ENCODE measurements at places on chromosomes 1 and 21. TPM values are rescaled to one million over a fixed set of nuclear protein-coding genes. Genes with fewer than 3 reads are reported as not detected.

DNA sequence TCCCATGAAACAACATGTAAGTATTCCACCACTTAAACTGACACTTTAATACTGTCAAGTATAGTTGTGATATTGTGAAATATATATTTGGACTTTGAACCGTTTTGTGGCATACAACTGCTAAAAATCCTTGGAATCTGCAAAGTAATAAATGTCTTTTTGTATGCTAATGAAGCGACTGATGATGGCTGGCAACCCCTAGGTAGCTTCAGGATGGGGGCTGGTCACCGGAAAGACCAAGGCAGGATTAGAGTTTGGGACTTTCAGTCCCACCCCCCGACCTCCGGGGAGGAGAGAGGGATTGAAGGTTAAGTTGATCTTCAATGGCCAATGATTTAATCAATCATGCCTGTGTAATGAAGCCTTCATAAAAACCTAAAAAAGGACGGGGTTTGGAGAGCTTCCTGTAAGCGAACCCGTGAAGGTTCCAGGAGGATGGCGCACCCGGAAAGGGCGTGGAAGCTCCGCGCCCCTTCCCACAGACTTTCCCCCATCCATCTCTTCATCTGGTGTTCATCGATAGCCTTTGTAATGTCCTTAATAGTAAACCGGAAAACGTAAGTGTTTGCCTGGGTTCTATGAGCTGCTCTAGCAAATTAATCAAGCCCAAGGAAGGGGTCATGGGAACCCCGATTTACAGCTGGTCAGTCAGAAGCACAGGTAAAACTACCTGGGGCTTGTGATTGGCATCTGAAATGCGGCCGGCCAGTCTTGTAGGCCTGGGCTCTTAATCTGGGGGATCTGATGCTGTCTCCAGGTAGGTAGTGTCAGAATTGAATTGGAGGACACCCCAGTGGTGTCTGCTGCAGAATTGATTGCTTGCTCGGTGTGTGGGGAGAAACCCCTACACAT is 1.8 kb upstream of the ZNF281 start:
- peak; percentile 17 for DNase-seq

GRCh38 chr1:5509664-5510452 is 482.4 kb downstream of the NPHP4 start:
- DNase-seq, result peak; percentile 79

- DNase-seq, result peak; percentile 73
Observed at GRCh38 chr1:42081475-42081874, 71.7 kb upstream of the GUCA2B start.

- DNase-seq, result no peak
Observed at GRCh38 chr1:29485096-29485925, 249.0 kb downstream of the PTPRU start.

GRCh38 chr1:33010932-33011731 is 25.6 kb downstream of the AK2 start:
- DNase-seq, result peak; percentile 76

GRCh38 chr1:211326528-211327345 is at the start of gene TRAF5:
TRAF5 (plus strand) TSS chr1:211326833; CDS start chr1:211353240, 26,407 bp downstream.
- DNase-seq, result peak; percentile 58

GRCh38 chr1:233505130-233505529 is 108.8 kb upstream of the KCNK1 start:
- DNase-seq, result no peak

DNA sequence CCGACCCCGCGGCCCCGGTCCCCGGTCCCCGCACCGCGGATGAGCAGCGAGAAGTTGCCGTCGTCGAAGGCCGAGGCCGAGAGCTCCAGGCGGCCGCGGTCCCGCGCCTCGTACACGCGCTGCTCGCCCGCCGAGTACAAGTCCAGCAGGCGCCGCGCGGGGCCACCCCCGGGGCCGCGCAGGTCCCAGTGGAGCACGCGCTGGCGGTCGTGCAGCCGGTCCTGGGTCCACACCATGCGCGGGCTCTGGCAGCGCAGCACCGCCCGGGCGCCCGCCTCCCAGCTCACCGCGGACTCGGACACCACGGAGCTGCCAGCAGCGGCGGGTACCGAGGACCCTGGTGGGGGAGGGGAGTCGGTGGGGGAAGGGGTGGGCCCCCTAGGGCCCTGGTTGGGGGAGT is 2.9 kb downstream of the MXRA8 start:
- DNase-seq, result peak; percentile 58

GRCh38 chr1:108811611-108812010 is 45.3 kb downstream of the AKNAD1 start:
- DNase-seq, result no peak

- DNase-seq, result no peak
Observed at GRCh38 chr1:176857632-176858031, 306.9 kb downstream of the ASTN1 start.

- DNase-seq, result no peak
Observed at GRCh38 chr1:176790786-176791185, 327.8 kb downstream of the PAPPA2 start.

GRCh38 chr1:117022114-117022513 is 20.6 kb downstream of the CD101 start:
- DNase-seq, result no peak

- no peak for DNase-seq
Observed at GRCh38 chr21:40830836-40831235, 16.1 kb downstream of the DSCAM start.

DNA sequence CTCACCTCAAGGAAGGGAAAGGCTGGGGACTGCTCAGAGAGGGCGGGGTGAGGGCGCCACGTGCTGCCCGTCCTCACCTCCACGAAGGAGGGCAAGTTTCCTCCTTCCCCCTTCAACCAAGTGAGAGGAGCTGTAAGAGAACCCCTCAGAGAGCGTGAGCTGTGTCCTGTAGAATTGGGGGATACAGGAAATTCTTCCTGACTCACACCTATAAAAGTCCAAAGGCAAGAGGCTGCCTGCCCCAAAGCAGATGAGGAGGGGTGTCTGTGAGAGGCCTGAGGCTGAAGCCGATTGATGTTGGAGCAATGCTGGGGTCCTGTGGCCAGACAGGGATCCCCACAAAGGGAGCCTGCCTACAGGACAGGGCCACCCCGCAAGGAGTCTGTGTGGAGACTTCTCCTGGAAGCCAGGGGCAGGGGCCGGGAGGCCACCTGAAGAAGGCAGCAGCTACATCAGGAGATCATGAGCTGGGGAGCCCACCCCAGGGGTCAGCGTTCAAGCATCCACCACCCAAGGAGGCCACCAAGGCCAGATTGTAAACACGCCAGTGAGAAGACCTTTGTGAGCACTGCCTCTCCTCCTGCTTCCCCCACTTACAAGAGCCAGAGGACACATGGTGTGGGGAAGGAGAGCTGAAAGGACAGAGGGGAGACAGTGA is 27.7 kb downstream of the S100A6 start:
- no peak for DNase-seq

DNA sequence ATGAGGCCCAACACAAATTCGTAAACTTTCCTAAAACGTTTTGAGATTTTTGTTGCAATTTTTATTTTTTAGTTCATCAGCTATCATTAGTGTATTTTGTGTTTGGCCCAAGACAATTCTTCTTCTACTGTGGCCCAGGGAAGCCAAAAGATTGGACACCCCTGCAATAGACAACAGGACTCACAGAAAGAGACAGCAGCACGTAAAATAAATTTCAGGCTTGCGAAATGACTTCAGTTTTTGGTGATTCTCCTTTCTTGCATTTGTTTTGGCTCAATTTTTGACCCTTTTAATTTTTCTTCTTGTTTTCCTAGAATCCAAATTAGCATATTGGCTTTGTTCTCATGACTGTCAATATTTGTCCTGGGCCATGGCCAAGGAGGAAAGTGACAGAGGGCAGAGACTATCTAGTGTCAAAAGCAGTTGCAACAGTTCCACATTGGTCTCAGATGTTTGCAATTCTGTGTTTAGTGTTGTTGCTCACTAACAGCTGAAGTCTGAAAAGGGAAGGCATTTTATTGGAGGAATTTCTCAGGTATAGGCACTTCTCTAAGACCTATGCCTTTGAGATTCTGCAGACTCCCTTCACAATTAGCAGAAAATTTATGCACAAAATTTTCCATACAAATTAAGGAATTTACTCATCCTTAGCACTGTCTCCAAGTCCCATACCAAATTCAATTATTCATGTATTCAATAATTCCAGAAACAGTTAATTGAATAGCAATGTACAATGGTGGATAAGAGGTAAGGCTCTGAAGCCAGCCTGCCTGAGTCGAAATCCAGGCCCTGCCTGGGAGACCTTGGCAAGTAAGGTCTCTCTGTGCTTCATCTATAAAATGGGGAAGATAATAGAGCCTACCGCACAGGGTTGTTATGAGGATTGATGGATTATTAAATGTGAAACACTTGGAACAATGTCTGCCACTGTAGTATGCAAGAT is 160.9 kb upstream of the IVNS1ABP start:
- peak; percentile 37 for DNase-seq

DNA sequence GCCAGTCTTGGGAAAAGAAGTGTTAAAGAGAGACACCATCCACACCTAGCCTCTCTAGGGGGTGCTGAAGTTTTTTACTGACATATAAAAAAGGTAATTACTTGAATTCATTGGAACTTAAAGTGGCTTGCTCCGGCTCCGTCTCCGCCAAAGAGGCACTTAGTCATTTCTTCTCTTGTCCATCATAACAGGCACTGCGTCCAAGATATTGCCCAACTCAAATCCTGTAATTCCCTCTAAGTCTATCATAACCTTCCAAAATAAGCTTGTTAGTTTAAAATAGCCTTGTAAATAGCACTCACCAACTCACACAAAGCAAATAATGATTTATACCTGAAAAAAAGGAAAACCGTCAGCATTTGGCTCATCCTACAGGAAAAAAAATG is 160.5 kb downstream of the ZBTB18 start:
- no peak for DNase-seq

DNA sequence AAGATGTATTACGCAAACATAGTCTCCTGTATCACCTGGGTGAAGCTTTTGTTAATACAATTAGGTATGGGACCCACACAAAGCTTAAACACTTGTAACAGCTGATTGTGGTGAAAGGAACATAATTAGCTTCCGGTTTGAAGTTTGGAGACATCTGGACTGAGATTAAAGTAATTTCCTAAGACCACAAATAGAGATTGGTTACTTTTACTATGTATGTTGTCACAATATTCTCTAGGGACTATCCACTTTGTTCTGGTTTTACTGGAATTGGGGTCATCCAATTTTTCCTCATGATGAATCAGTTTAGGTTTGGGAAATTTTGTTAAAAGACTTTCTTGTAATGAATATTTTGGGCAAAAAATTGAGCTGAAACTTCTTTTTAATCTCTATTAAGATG is 71.8 kb upstream of the SAMSN1 start:
- DNase-seq, result no peak

Gene DPYD
- 16.2 TPM for total RNA-seq

Gene VHLL
- not detected for total RNA-seq

Gene CASQ2
- 21.9 TPM for total RNA-seq

Gene SLAMF9
- total RNA-seq, result not detected

Gene MIB2
- total RNA-seq, result 193 TPM

Gene FAM151A
- not detected for total RNA-seq

Gene RPTN
- not detected for total RNA-seq

Gene ASCL5
- not detected for total RNA-seq

Gene CELA3B
- not detected for total RNA-seq

Gene MAP3K21
- total RNA-seq, result 52.1 TPM

All from stomach (tissue), 19 donors.